Cardiac fibroblast (primary cell): ENCODE measurements at places on chromosomes 11 and 22.

DNA sequence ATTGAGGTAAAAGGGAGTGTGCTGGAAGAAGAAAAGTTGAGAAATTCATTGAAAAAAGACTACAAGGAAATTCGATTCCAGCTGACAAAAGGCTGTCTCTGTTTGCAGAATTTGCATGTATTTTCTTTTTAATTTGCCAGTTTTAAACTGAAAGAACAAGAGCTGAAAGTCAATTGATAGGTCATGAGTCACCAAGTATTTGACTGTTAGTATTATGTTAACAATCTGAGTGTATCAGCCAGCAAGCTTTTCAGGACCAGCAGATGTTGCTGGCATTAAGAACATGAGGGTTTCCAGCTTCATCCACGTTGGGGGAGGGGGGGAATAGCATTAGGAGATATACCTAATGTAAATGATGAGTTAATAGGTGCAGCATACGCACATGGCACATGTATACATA, 726.7 kb downstream of the METTL15 start:
- DNase-seq = peak; percentile 54

- DNase-seq = peak; percentile 22
These were observed 527.5 kb downstream of the CNTN5 start for GRCh38 chr11:99548264-99548663.

DNA sequence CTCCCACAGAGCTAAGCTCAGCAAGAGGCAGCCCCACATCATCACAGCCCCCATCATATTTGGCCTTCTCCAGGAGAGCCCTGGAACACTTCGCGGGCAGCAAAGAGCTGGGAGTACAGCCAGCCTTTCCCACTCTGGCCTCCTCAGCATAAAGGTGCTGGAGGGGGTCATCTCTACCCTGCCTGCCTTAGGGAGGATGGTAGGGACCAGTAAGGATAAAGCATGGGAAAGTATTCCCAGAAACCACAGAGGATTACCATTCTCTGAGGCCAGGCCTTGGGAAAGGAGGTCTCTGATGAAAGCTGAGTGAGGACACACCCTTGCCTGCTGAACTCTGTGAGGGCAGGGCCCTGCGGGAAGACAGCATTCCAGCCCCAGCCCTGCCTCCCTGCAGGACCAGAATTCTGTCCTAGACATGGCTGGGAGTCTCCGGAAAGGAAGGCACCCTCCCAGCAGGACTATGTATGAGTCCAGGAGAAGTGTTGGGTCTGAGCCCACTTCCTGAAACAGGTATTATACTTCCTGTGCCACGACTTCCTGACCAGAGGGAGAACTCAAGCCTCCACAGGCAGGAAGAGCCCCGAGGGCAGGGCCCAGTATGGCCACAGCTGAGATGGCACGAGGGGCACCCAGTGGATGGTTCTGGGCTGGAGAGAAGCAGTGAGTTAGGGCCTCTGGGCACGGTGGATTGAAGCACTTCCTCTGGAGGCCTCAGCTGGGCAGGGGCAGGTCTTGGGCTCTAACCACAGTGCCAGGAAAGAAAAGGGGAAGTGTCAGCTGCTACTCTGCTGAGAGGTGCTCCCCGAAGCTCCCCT, 12.9 kb upstream of the CASTOR1 start:
- DNase-seq = no peak

- no peak for DNase-seq
These were observed 293.5 kb downstream of the MN1 start for GRCh38 chr22:27507935-27508526.

GRCh38 chr11:115084231-115084630, 405.9 kb downstream of the NXPE2 start:
- no peak for DNase-seq

- no peak for DNase-seq
These were observed 3.9 kb downstream of the IFITM10 start for GRCh38 chr11:1746511-1746931.

DNA sequence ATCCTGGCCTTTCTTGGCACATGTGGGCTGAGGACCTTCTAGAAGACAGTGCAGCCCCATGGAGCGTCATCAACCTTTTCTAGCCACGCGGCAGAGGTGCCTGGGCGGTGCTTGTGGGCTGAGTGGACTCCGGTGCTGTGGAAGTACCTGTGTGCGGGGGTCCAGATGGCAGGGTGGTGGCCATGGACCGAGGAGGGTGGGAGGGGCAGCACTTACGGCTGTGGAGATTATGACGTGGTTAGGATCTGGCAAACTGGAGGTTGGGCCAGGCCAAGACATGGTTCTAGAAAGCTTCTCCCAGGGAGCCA, 2.0 kb downstream of the TUB start:
- no peak for DNase-seq

DNA sequence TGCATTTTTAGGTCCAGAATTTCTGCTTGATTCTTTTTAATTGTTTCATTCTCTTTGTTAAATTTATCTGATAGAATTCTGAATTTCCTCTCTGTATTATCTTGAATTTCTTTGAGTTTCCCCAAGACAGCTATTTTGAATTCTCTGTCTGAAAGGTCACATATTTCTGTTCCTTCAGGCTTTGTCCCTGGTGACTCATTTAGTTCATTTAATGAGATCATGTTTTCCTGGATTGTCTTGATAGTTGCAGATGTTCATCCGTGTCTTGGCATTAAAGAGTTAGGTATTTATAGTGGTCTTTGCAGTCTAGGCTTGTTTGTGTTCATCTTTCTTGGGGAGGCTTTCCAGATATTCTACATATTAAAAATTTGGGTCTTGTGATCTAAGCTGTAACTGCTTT, 694.8 kb upstream of the CCDC179 start:
- DNase-seq = peak; percentile 73

DNA sequence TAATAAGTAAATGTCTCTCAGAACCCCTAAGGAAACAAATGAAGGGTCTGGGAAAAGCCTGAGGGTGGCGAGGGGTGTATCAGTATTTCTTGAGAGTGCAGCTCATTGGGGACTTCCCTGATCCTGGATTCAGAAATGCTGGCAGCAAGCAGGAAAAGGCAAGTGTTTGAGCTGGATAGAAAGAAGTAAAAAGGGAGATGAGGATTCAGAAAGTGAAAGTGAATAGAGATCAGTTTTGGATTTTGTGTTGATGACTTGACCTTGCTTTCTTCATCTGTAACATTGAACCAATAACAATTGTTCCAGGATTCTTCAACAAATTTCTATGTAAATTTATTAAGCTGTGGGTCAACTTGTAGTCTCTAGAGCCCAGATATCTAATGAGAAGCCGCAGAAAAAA, 66.9 kb upstream of the CTSC start:
- DNase-seq = no peak

- no peak for DNase-seq
These were observed 350.9 kb downstream of the TTC28 start for GRCh38 chr22:28328756-28329155.

- DNase-seq = no peak
These were observed 58.5 kb downstream of the STIM1 start for GRCh38 chr11:3913921-3914320.

DNA sequence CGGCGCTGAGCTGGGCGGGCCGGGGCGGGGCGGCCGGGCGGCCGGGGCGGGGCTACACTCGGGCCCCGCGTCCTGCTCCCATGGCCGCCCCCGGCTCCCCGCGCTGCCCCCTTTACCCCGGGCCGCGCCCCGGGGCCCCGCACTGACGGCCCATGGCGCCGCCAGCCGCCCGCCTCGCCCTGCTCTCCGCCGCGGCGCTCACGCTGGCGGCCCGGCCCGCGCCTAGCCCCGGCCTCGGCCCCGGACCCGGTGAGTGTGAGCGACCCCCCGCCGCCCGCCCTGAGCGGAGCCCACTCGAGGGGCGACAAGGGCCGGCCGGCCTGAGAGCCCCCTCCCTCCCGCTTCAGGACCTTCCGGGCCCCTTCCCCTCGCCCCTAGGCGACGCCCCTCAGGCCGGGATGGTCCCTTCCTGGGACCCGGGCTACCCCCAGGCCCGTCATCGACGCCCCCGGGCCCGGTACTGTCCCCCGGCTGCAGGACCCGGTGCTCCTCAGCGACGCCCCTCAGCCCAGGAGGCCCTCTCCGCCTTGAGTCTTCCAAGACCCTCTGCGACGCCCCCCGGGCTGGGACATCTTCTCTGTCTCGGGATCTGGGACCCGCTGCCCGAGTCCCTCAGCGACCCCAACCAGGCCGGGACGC, at the start of gene KREMEN1:
Gene KREMEN1, plus strand, starts transcription at position 57 of the 639 bp plus-strand sequence. Its CDS starts 96 bp downstream, at position 153.
- no peak for DNase-seq

- no peak for DNase-seq
These were observed 121.7 kb downstream of the FEZ1 start for GRCh38 chr11:125374398-125374797.

DNA sequence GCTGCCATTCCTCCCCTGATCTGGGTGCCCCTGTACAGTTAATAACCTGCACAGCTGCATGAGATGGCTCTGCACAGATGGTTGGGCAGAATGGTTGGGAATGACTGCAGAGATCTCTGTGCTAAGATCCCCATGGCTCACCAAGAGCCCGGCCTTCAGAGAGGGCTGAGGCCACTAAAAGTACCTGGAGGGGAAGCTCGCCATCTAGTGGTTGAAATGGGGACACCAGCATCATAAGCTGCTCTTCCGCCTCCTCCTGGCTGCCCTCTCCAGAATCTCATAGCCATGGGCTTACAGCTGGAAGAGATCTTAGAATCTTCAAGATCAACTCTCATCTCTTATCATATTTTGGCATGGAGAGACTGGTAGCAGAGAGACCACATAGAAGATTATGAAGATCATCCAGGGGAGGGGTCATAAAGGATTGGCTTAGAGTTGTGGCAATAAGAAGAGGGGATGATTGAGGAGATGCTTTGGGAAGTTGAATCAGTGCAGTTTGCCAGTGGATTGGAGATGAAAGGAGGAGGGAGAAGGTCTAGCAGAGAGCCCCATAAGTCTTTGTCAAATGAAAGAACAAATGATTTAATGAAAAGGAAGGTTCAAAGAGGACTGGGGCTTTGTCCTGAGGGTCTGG, 22.0 kb upstream of the TLCD5 start:
- peak; percentile 88 for DNase-seq

GRCh38 chr11:33320016-33320813, 63.0 kb downstream of the HIPK3 start:
- no peak for DNase-seq

DNA sequence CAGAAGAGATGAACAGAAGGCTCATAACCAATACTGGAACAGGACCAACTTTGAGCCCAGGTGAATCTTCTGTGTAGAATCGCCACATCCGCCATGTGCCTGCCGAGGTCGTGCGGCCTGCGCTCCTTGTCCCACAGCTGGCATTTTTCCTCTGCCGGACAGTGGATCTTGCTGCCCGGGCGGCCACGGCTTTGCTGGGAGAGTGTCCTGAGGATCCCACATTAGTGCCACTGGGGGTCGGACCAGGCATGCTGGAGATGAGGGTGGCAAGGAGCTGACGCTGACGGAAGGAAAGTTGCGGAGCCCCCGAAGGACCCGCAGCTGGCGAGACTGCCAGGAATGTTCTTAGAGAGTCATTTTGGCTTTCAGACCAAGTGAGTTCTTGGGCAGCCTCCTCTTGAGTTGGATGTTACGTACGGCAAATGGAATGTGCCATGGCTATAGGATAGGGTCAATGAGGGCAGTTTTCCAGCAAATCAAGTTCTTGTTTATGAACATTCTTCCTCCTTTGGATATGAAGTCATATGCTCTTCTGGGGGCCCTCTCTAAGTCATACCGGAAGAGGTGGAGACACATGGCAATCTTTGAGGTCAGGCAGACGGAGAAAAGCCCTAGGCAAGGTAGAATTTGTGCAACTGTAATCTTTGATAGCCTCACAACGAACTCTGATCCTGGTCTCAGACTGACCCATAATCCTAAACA, 57.4 kb upstream of the NUP160 start:
- DNase-seq = peak; percentile 80

GRCh38 chr22:35739931-35740380, 22.3 kb downstream of the APOL5 start:
- DNase-seq = no peak

GRCh38 chr11:117738246-117738957, 58.6 kb downstream of the DSCAML1 start:
- no peak for DNase-seq

GRCh38 chr11:35165423-35166368, 26.7 kb downstream of the CD44 start:
- peak; percentile 88 for DNase-seq

DNA sequence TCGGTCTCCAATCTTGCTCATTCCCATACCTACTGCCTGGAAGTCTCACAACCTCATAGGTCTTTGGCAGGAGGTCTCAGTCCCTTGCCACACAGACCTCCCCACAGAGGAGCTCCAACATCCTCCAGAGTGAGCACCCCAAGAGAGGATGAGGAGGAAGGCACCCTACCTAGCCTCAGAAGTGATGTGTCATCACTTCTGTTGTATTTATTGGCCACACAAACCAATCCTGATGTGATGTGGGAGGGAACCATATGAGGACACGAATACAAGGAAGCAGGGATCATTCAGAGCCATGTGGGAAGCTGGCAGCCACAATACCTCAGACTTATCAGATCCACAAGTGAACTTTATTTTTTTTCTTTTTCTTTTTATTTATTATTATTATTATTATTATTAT, 9.0 kb upstream of the UPK2 start:
- no peak for DNase-seq

- DNase-seq = peak; percentile 4
These were observed 53.7 kb downstream of the GALNT18 start for GRCh38 chr11:11567936-11568650.

- peak; percentile 40 for DNase-seq
These were observed 602 bp downstream of the NAT10 start for GRCh38 chr11:34105957-34106504.

GRCh38 chr22:40451210-40451609, 80.8 kb downstream of the SGSM3 start:
- no peak for DNase-seq

DNA sequence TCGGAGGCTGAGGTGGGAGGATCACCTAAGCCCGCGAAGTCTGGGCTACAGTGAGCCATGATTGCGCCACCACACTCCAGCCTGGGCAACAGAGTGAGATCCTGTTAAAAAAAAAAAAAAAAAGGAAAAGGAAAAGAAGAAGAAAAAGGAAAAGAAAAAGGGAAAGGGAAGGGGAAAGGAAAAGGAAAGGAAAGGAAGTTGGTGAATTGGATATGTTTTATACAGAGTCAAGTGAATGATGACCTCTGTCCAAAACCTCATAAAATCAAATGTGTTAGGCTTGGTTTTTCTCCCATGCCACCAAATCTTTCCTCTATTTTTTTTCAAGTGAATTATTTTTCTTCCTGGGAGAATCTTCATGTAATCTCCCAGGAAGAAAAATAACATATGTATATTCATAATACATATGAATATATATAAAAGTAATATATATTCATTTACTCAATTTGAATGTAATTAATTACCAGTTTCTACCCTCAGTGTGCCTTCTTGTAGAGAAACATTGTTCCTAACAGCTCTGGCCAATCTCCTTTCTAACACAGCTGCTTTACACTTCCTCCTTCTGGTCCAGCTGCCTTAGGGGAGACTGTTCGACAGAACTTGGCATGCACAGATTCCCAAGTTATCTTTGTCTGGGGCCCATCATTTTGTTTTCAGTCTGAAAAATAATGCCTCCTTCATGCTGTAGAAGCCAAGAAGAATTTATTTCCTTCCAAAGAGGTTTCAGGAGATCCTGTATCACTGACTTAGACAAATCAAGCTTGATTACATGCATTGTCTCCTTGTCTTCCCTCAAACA, 111.9 kb downstream of the CCDC34 start:
- DNase-seq = peak; percentile 40

- DNase-seq = no peak
These were observed 45.8 kb upstream of the FGF3 start for GRCh38 chr11:69864686-69865661.
